Stimulated activated CD4-positive, alpha-beta T cell treated with anti-CD3 and anti-CD28 coated beads, Interleukin-4, amount 100 ng/mL, for 4 hours (primary cell): ENCODE measurements at places on chromosomes 2 and 18.
A peak's percentile ranks its signal among the peaks of the same experiment; 100 is the strongest.

- DNase-seq = no peak
These were observed 199.5 kb upstream of the RGPD4 start for GRCh38 chr2:107627164-107627563.

GRCh38 chr2:127193164-127193966, 26.7 kb downstream of the CYP27C1 start:
- DNase-seq = no peak

GRCh38 chr2:2916621-2917020, 461.0 kb downstream of the EIPR1 start:
- DNase-seq = no peak

GRCh38 chr2:18430996-18431748, 129.3 kb downstream of the RDH14 start:
- no peak for DNase-seq

- DNase-seq = peak; percentile 91
These were observed 16.1 kb downstream of the WNT10A start for GRCh38 chr2:218896501-218897393.

GRCh38 chr18:74817576-74817975, 219.9 kb downstream of the ZNF407 start:
- no peak for DNase-seq

DNA sequence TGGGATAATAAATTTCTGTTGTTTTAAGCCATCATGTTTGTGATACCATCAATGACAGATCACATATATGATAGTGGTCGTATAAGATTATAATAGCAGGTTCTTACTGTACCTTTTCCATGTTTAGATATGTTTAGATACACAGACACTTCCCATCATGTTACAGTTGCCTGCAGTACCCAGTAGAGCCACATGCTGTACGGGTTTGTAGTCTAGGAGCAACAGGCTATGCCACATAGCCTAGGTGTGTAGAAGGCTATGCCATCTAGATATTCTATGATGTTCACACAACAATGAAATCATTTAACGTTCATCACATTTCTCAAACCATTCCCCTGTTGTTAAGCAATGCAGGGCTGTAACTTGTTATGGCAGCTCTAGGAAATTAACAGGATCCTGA, 132.9 kb upstream of the SH3BP4 start:
- no peak for DNase-seq

- no peak for DNase-seq
These were observed 54.9 kb downstream of the CCNT2 start for GRCh38 chr2:134973241-134974138.

DNA sequence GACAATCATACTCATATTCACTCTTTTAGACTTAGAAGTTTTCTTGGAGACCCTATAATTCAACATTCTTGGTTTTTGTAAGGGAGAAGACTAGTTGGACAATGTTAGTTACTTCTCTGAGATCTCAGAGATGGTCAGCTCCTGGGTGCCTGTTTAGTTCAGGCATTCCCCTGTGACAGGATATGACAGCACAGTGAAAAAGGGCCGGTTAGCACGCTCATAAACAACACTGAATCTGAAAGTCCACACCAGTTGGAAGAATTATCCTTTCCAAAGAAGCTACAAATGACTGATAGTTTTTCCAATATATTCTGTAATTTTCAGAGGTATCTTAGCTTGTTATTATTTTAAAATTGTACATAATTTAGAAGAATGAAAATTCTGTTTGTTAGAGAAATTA, 75.7 kb downstream of the ADAM23 start:
- no peak for DNase-seq

DNA sequence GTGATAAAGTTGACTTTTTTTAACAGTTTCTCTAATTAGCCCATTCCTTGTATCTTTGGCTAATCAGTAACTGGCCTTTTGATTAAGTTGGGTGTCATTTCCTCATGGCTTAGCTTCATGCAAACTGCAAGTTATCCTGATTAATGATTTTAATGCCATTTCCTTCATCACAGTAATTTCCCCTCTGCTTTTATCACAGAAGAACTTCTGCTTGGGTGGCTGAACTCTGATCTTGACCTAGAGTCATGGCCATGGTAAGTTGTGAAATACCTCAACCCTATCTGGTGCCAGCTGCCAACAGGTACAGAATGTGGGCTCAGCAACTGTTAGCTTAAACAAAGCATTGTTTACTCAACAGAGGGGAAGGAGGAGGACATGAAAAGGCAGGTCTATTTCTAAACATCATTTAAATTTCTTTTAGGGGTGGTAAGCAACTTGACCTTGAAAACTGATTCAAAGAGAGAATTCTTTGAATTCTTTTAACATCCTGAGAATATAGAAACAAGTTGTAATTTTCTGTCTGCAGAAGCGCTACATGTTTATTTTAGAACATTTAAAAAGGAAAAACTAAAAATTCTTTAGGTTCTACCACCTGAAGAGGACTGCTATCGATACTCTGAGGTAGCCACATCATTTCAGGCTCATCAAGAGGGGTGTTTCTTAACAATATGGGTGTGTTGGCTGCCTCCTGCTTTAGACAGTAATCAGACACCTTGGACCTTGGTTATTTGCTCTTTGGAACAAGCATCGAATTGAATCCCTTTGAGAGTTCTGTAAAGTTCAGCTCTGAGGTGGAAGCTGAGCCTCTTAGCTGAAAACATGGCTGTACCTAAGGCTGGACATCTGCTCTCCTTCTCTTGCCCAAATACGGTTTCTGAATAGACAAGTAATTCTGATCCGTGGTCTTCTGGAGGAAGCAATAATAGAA, 39.7 kb downstream of the ANXA4 start:
- no peak for DNase-seq

GRCh38 chr2:49131801-49132200, 22.5 kb downstream of the FSHR start:
- no peak for DNase-seq

GRCh38 chr2:28449126-28449487, 46.8 kb upstream of the PLB1 start:
- no peak for DNase-seq

- peak; percentile 73 for DNase-seq
These were observed 202.6 kb downstream of the TGIF1 start for GRCh38 chr18:3652380-3653262.

DNA sequence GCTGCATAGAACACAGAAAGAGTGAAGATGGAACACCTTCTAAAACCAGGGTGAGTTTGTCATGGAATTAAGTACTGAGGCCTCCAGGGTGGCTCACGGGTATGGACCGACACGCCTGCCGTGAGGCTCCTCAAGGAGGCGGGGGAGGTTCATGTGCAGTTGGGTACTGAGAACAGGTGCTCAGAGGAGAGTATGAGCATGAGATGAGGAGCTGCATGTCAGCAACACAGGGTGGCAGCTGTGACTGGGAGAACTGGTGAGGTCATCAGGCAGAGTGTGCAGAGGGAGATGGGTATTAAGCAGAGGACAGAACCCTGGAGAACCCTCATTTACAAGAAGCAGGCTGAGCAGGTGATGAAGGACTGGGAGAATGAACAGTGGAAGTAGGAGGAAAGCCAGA, 63.2 kb upstream of the KLHL29 start:
- DNase-seq = no peak

GRCh38 chr18:37672932-37673595, 107.5 kb upstream of the CELF4 start:
- DNase-seq = no peak

DNA sequence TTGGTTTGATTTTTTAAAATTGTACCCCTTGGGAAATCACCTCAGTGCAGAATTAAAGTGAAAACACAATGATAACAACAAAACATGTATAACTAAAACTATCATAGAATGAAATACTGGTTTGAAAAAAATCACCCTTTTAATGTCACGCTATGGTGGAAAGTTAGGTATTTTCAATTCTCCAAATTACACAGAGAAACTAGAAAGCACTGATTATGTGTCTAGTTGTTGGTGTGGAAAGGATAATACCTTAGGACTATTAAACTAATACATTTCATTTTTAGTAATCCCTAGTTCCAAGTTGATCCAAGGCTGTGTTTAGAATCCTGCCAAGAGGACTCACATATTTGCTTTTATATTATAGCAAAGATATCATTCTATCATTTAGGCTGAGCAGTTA, 71.2 kb downstream of the NUP35 start:
- DNase-seq = no peak

GRCh38 chr2:127508631-127509034, 17.7 kb downstream of the IWS1 start:
- DNase-seq = no peak

- no peak for DNase-seq
These were observed 54.3 kb upstream of the AGPS start for GRCh38 chr2:177338177-177338721.

- DNase-seq = no peak
These were observed 40.4 kb downstream of the GRHL1 start for GRCh38 chr2:9991829-9992273.

DNA sequence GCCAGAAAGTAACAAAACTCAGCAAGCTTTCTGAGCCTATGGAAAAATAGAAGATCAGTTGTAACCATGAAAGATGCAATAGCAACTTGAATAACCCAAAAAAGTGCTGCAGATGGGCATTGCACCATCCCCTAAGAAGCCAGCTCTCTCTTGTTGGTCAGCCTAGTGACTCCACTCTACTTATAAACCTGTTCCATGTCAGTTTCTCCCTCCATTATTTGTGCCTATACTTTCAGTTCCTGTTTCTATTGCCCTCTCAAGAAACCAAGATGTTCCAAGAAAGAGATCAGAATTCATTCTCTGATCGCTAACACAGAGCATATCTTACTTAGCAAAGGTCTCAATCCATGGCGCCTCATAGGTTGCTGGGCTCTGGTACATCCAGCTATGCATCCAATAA, 170.3 kb upstream of the MAP2 start:
- no peak for DNase-seq

DNA sequence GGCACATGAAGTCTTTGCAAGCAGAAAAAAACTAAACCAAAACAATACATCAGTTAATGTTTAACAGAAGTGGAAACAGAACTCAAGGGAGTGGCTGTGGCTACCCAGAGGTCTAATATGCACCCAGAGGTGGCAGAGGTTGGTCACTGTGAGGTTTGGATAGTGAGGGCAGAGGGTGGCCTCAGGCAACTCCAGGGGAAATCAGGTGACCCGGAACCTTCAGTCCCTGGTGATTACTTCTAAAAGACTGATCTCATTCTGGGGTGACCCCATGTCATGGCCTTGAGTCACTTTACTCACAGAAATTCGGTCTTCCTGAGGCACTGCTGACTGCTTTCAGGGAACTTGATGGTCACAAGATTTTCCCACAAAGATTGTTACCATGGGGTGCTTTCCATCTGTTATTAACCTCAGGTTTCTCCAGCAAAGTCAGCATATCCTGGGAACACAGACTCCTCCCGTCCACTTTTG, 99.4 kb downstream of the TMEM17 start:
- DNase-seq = no peak
